Lung microvascular endothelial cell (primary cell): ENCODE measurements at places on chromosomes 4 and X.

DNA sequence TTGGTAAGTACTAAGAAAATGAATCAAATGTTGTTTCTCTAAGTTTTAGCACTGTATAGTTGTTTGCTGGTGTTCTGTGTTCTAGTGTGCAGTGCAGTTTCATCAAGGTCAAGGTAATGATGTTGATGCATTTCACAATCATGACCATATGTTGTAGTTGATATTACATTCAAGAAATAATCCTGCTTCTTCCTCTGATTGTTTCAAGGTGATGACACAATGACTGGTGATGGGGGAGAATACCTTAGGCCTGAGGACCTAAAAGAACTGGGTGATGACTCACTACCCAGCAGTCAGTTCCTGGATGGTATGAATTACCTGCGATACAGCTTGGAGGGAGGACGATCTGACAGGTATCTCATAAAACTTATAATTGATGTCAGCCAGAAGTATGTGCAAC, 261.6 kb downstream of the ANK2 start:
- DNase-seq, result no peak

GRCh38 chr4:80243274-80244018, 23.0 kb upstream of the FGF5 start:
- DNase-seq, result no peak

DNA sequence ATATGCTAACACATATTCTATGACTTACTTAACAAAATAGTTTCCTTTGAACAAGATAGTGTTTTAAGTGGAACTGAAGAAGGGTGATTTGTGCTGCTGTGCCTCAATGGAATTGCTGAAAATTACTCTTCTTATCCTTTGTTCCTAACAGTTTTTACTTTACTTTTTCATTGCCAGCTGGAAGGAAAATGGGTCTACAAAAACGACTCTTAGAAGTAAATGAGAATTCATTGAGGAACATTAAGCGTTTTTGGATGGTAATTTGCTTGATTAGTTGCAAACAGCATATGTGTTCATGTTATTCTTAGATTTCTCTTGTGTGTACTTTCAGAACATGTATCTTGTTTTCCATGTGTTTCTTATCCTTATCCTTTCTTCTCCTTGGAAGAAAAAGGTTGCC, 170.4 kb upstream of the VEGFC start:
- no peak for DNase-seq

GRCh38 chr4:173518425-173519102, 11.5 kb downstream of the HAND2 start:
- DNase-seq, result no peak

DNA sequence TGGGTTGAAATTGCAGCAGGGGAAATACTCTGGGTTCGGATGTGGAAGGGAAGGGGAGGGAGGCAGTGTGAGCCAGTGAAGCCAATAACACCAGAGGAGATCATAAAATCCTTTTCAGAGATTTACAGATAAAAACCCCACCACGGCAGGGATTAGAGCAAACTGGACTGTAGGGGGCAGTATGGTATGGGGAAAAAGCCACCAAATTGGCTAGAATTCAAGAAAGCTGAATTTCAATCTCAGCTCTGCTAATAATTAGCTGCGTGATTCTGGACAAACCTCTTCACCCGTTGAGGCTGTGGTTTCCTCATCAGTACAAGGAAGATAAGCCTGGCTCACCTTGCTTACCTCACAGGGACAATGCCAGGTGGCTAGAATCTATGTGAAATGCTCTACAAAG, 108.1 kb downstream of the ATG4A start:
- peak; percentile 48 for DNase-seq

DNA sequence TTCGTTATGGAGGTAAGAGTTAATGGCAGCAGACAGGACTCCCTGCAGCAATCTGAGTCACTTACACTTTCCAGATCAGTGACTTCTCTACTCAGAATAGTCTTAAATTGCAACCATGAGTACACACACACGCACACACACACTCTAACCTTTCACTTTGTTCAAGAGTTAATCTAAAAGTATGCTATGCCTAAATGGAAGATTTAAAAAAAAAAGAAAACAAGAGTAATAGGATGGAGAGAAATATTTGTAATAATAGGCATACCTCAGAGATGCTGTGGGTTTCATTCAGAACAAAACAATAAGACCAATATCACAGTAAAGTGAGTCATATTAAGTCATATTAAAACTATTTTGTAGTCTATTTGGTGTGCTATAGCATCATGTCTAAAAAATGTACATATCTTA, 969.1 kb upstream of the PCDH10 start:
- no peak for DNase-seq
